Renal cortex interstitium (tissue), 15 donors: ENCODE measurements at places on chromosomes 1 and 21. TPM values are rescaled to one million over a fixed set of nuclear protein-coding genes. Genes with fewer than 3 reads are reported as not detected.

DNA sequence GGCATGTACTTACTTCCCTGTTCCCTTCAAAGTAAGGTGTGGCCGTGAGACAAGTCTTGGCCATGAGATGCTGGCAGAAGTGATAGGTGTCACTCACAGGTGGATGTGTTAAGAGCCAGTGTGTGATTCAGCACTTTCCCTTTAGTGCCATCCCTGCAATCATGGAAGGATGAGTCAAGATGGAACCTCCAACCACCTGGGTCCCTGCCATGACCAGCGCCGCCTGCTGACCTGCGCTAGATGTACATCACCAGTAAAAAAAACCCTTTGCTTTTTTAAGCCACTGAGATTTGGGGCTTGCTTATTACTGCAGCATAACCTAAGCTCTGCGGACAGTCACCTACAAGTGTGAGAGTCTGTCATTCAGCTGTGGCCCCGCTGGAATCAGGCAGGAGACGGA is 71.7 kb downstream of the TOMM20 start:
- no peak for DNase-seq

DNA sequence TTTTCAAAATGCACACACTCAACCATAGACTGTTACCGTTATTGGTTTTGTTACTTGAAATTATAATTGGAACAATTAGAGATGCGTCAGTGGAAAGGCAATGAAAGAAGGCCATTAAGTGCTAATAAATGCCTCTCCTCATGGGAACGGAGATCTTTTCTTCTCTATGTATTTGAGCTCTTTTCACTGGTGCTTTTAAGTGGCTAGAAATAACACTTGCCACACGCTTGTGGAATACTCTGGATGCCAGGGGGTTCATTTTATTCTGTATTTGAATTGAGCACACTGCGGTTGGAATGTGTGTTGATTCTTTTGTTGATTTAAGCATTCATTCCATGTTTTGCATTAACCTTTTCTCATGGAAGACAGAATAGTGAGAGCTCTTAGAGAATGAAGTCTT is 68.4 kb downstream of the DNM3 start:
- no peak for DNase-seq

GRCh38 chr1:5615076-5615475 is 377.1 kb downstream of the NPHP4 start:
- DNase-seq = no peak

GRCh38 chr1:27000090-27000816 is 6.8 kb downstream of the TRNP1 start:
- DNase-seq = no peak

- DNase-seq = no peak
These were observed 2.7 kb downstream of the ATF3 start for GRCh38 chr1:212611000-212611948.

DNA sequence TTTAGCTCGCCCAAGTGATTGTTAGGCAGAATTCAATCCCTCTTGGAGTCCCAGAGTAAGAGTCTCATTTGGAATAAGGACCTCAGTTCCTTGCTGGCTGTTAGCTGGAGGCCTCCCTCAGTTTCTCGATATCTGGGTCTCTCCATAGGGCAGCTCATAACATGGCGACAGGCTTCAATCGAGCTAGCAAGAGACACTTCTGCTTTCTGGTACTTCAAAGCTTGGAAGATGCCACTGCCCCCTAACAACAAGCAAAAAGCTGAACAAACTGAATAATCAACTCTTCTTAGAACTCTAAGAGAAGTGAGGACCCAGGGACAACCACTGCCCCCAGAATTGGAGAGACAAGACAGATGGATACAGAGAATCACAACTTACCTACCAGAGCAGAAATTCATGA is 86.2 kb downstream of the TEX35 start:
- DNase-seq = no peak

GRCh38 chr1:112542206-112542973 is 33.6 kb downstream of the WNT2B start:
- DNase-seq = no peak

DNA sequence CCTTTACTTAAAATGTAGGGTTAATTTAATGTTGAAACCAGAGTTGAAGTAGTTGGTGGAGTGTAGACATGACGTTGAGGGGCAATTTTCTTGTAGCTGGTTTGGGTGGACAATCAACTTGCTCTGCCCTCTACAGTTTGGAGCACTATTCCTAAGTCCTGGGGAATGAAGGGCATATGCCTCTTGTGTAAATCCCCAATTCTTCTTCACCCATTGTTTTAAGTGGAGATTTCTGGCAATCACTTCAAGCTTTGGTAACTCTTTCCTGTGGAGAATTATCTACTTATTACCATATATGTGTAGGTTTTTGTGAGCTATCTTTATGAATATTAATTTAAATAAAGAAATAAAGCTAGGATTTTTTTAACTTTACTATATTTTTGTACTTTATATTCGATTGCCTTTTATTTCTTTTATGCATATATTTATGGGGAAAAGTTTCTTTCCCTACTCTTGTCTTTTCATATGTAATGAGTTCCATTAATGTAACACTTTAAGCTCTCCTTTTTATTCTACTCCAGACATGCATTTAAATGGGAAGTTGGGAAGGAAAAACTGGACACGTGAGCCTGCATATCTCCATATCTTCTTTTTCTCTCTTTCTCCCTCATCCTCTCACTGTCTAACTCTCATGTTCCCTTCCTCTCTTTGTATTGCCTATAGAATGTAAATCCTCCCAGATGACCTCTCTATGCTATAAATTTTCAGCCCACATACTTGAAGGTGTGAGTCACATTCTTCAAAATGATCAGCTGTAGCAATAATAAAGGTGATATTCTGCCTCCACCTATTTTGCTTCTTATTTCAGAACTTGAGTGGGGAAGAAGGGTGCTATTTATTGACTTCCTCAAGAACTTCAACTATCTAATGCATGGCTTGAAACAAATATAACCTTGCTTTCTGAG is 276.7 kb downstream of the PTPRC start:
- DNase-seq = no peak

- no peak for DNase-seq
These were observed 38.9 kb upstream of the GNPAT start for GRCh38 chr1:231201979-231202633.

- DNase-seq = no peak
These were observed 234.2 kb upstream of the PTBP2 start for GRCh38 chr1:96487394-96487793.

DNA sequence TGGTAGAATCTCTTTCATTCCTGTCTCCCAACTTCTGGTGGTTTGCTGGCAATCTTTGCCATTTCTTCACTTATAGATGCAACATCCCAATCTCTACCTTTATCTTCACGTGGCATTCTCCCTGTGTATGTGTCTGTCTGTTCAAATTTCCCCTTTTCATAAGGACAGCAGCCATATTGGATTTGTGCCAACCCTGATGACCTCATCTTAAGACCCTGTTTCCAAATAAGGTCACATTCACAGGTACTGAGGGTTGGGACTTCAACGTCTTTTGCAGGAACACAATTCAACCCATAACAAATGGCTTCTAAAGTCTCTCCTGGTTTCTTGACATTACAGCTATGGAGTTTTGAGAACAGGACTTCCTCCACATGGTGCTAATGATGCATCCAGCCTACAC is 84.5 kb upstream of the OLIG2 start:
- DNase-seq = no peak

DNA sequence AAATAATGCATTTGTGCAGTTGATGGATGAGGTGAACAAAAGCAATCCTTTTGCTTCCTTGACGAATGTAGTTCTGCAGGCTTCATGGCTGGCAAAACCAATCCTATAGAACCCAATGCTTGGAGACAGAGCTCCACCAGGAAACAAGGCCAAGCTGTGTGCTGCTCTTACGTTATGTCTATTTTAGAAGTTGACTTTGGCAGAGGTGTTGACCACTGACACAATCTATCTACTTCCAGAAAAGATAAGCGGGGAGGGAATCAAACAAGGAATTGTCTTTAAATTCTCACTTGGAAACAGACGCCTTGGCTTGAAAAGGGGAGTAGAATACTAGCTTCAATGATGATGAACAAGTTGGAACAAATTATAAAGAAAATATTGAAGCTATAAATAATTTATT is 211.2 kb downstream of the SETD4 start:
- no peak for DNase-seq

DNA sequence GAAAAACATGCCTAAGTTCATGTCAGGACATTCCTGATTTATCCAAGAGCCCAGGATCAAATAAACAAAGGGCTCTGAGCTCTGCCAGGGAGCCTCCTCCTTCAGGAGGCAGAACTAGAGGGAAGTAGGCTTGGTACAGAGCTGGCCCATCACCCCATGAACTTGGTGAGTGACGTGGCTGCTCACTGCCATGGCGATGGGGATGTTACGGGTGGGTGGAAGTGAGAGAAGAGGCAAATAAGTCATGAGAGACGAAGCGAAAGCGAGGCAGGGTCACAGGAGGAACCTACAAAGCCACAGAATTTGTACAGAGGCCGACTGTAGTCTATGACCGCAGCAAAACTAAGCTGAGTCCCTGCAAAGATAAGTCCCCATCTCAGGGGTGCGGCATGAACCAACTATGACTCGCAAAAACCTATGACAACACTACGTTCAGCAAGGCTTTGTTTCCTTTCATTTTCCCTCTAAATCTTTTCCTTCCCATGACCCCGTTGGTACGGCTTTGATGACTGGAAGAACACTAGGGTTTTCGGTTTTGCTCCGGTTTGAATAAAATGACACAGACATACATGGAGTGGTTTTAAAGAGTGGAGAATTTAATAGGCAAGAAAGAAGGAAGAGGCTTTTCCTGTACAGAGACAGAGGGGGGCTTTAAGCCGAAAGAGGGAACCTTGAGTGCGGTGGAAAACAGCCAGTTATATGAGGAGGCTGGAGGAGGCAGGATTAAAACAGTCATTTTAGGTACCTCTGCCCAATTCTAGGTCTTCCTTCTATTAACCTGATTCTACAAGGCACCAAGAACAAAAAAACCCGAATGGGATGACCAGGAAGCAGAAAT is 74.1 kb downstream of the CD46 start:
- DNase-seq = no peak

DNA sequence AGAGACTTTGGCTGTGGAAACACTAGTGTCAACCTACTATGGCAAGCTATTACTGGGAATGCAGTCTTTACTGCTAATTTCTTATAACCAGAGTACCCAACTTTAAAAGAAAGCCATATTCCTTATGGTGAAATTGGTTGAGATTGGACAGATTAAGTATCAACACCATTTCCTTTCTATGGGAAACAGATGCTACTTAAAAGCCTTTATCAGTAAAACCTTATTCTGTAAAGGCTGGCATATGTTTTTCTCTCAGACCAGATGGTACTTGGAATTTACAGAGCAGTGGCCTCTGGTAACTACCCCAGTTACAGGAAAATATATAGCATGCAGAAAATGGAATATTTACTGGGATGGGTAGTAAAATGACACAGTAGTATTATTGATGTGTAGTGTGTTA is 18.8 kb downstream of the IFI44 start:
- no peak for DNase-seq

DNA sequence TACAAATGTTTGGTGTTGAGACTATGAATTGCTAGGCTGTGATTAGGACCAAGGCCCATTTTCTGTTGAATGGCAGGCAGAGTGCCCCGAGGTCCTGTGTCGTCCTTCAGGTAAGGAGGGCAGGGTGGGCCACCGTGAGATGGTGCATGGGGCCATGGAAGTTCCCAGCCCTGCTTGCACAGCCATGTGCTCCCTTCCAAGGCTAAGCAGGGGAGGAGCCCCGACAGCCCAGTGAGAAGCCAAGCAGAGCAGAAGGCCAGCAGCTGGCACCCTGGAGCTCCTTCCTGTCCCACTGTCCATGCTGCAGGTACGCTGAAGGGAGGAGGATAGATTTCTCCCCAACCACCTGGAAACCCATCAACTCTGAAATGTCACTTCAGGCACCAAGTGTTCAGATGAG is 8.2 kb upstream of the NUAK2 start:
- no peak for DNase-seq

DNA sequence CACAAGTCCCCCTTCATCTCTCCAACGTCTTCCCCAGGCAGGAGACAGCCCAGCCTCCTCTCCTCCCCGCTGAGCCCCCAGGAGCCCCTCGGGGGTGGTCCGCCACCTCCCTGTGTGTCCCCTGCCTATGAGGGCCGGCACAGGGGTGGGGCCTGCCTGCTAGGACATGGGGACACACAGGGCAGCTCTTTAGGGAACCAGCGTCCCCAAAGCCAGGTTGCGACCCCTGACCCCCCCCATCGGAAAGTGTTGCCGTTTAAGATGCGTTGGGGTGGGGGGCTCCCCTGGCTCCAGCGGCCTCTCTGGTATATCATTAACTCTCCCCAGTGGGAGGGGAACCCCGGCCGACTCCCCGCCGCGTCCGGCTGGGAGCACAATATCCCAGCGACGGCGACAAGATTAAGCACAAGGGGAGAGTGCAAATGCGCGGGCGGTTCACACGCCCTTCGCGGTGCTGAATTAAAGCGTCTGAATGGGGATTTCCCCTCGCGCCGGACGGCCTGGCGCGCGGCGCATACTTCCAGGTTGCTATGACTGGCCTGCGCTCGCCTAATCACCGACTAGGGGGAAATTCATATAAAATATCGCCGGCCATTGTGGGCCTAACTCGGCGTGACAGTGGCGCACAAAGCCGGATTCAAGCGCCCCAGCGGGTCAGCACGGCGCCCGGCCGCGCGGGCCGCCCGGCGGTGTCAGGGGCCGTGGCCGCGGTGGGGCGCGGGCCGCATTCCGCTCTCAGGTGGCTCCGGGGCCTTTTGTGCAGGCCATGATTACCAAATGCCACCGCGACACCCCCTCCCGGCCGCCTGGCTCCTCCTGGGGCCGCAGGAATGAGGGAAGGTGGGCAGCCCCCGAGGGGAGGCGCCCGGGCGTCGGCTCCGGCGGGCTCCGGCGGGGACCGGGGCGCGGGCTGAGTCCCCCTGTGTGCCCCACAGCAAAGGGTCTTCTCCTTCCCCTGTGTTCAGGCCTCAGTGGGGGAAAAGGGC is 30.9 kb downstream of the WNT3A start:
- peak; percentile 9 for DNase-seq

DNA sequence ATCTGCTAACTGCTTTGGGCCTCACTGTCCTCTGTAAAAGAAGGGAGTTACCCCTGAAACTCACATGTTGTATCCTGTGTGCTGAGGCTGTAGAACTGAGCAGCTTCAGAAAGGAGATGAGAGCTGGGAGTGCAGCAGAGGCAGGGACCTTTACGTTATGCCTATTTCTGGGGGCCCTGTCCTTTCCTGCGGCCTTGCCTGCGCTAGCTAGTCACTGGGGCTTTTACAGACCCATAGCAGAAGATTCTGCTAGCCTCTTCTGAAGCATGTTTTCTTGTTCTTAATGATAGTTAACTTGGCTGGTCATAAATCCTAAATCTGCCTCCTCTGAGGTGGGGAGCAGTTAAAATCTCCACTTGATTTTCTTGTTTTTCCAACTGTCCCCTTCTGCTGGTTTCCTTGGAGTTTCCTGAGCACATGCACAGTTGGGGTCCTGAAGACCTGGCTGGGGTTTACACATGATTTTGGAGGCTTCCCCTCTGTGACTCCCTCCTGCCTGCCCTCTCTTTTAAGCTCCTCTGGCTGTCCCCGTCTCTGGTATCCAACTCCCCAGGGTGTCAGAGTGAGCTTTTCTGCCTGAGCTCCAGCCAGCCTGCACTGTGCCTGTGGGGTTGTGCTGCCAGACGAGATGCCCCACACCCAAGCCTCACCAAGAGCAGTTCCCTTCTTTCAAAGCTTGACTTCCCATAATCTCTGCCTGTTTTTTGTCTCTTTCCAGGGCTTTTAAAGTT is 76.6 kb downstream of the NOS1AP start:
- DNase-seq = no peak

- no peak for DNase-seq
These were observed 180.7 kb upstream of the ZNHIT6 start for GRCh38 chr1:85888921-85889320.

- no peak for DNase-seq
These were observed 20.6 kb downstream of the COL6A2 start for GRCh38 chr21:46118316-46119143.

The ORC1 gene
- polyA plus RNA-seq = 5.8 TPM

The LRRC7 gene
- polyA plus RNA-seq = 14.2 TPM

The METTL18 gene
- polyA plus RNA-seq = 14.5 TPM

The CBS gene
- polyA plus RNA-seq = 53.9 TPM

The ACTL8 gene
- not detected for polyA plus RNA-seq
